ENCODE measurements at places on chromosomes 4 and X.
A peak's percentile ranks its signal among the peaks of the same experiment; 100 is the strongest.

DNA sequence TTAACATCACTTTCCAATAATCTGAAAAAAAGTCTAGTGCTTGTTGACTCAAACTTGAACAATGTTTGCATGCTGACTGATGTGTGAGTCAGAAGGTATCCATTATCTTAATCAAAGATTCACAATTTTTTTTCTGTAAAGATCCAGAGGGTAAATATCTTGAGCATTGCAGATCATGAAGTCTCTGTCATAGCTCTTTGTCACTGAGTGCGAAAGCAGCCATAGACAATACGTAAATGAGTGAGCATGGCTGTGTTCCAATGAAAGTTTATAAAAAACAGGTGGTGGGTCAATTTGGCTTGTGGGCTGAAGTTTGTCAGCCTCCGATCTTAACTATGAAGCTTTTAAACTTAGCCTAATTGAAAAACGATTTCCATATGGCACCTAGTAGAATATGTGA, 37.7 kb downstream of the NHS start:
- DNase-seq, result no peak

DNA sequence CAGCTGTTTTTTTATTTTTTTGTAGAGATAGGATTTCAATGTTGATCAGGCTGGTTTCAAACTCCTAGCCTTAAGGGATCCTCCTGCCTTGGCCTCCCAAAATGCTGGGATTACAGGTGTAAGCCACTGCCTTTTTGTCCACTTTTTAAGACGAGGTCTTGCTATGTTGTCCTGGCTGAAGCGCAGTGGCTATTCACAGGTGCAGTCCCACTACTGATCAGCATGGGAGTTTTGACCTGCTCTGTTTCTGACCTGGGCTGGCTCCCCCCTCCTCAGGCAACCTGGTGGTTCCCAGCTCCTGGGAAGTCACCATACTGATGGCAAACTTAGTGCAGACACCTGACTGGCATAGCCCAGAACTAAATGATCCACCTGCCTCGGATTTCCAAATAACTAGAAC, 2.3 kb upstream of the NSD2 start:
- no peak for DNase-seq

- DNase-seq, result no peak
Measured at GRCh38 chr4:107683873-107684272, 36.2 kb downstream of the PAPSS1 start.

- no peak for DNase-seq
Measured at GRCh38 chr4:9969526-9970398, 51.5 kb downstream of the SLC2A9 start.

- DNase-seq, result no peak
Measured at GRCh38 chr4:140343303-140343702, 30.1 kb upstream of the SCOC start.

DNA sequence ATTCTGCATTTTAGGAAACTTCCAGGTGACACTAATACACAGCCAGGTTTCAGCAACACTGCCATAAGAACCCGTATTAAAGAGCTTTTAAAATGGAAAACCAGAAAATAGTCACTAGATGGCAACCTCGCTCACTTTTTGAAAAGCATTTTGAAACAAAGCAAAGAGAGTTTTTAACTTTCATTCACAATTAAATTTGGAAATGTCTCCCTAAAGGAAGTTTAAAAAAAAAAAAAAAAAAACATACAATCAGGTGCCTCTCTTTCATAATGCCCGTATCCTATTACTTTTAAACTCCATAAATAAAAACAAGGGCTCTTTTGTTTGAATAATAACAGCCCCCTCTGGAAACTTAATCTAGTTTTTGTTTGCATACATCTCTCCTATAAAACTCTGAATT, 20.3 kb downstream of the MEPE start:
- no peak for DNase-seq

DNA sequence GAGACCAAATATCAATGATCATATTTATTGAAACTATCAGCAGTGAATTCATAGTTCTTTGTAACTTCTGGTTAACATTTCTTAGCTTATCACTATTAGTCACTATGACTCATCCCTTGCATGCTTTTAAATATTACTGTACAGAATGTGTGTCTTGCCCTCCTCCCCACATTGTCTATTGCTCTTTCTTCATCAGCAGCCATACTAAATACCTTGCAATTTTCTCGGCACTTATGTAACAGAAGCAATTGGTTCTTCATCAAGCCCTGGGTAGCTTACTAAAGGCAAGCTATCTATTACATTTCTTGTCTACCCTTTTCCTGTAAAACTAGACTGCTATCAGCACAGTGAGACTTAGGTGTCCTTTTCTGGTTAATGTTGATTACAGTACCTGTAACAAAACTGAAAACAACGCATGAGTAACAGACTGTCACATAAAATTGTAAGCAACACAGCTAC, 8.2 kb downstream of the KLHL4 start:
- DNase-seq, result no peak

GRCh38 chr4:104017213-104017612, 297.4 kb upstream of the TACR3 start:
- DNase-seq, result no peak

- no peak for DNase-seq
Measured at GRCh38 chrX:791479-792034, 161.0 kb downstream of the SHOX start.

GRCh38 chr4:20253283-20253734, 1.6 kb downstream of the SLIT2 start:
- DNase-seq, result no peak

GRCh38 chrX:106278951-106279350, 110.8 kb downstream of the PWWP3B start:
- DNase-seq, result no peak

DNA sequence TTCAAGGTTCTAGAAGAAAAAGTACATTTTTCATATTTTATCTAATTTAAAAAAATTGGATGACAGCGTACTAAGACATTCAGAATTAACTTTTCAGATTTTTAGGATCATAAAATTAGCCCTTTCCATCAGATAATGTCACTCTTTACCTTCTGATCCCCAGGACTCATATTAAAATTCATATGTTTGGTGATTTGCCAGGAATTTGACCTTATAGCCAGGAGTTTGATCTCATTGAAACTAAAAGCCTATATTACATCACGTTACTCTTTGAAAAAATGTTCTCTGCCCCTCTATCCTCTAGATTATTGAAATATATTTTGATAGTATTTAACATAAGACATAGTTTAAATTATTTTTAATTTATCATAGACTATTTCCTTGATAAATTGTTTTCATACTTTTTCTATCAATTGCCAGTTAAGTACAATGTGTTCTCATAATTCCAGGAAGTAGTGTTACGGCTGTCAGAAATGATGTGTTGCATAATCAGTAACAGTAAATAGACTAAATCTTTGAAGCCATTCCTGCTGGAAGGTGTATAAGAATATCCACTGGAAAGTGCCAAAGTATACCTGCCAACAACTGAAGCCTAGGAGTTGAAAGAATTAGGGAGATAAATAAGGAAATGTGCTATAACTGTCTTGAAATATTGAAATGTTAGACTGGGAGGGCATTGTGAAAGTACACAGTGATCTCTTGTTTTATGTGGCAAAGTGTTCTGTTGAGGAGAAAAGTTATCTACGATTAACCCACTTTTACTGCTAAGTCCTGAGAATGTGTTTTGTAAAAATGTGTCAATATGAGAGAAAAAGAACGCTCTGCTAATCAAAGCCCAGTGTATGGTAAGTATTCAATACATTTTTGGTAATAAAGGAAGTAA, 32.9 kb upstream of the PDGFC start:
- no peak for DNase-seq

DNA sequence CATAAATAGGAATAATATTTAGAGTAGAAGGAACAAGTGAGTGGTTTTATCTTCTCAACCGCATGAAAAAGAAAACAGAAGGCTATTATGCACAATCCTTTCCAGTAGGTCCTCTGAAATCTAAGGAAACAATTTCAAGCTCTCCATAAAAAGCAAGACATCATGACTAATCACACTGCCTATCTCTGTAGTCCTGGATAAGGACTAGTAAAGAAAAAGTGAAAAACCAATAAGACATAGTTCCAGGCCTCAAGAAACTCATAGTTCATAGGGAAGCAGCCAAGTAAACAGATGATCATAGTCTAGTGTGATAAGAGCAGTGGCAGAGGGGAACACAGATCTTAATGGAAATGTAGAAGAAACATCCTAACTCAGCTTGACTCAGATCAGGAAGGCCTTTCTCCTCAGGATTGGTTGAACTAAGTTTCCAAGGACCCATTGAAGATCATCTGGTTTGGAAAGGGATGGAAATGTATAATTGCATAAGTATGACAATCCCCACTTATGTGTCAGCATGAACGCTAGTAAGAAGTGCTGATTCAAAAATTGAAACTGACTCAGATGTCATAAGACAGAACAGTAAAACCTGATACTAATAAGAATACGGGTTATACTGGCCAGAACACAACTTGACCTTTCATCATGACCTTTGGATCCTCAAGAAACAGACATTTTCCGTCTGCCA, 155.3 kb downstream of the GRIA3 start:
- DNase-seq, result no peak

- no peak for DNase-seq
Measured at GRCh38 chr4:123479944-123480343, 83.3 kb downstream of the SPRY1 start.

GRCh38 chr4:5712517-5712916, 1.5 kb downstream of the EVC start:
- DNase-seq, result peak; percentile 24

DNA sequence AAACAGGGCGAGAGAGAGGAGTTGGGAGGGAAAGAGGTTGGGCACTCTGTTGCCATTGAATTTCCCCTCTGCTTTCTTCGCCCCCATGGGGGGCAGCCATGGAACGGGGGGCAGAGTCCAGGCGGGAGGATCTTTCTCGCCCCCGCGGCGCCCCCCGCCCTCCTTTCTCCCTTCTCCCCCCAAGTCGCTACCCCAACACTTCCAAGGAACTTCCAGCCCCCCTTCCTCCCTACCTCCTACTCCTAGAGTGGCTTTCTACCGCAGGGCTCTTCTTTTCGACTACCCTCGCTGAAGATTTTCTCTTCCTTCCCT, 594 bp upstream of the STAG2 start:
- no peak for DNase-seq

DNA sequence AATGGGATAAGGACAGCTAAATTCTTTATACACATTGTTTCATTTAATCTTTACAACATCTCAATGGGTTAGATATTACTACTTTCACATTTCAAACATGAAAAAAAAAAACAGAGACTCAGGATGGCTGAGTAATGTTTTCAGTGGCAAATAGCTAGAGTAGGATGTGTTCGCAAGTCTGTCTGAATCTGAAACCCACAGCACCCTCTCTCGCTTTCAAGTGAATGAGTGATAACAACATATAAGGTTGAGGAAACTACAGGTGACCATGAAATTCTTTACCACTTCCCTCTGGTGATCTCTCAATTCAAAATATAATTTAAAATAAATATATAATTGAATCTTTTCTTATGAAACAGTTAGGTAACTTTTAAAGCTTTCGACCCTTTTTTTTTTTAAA, 162.6 kb downstream of the PRR32 start:
- DNase-seq, result no peak

DNA sequence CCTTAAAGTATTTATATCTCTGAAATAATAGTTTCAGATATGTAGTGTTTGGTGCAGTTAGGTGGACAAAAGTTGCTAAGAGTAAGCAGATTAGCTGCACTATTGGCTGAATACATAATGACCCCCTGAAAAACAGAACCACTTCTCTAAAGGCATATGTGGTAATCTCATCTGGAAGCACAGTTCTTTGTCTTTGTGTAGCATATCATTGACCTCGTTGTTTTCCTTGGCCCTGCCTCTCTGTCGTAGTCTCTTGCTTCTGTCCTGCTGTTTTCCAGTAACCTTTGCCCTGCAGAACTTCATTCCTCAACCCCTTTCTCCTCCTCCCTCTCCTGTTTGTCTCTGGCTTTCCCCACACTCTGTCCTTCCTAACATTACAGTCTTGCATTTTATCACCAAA, 41.4 kb downstream of the JADE3 start:
- no peak for DNase-seq

DNA sequence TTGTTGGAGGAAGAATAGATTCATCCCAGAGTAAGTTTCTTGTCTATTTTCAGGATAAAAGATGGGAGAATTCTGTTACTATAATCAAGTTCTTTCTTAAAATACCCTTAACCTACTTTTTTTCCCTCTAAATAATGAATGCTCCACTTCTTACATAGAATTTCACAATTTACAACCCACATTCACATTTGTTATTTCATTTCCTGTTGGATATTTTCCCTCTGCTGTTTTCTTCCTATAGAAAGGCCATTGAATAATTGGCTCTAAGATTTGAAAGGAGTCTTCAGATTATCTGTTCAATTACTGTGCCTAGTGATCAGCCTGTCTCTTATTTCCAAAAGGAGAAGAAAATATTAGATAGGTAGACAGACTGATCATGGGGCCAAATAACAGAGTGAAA, 79.7 kb downstream of the CPE start:
- no peak for DNase-seq

- no peak for DNase-seq
Measured at GRCh38 chrX:109847257-109848187, 114.5 kb upstream of the ACSL4 start.

DNA sequence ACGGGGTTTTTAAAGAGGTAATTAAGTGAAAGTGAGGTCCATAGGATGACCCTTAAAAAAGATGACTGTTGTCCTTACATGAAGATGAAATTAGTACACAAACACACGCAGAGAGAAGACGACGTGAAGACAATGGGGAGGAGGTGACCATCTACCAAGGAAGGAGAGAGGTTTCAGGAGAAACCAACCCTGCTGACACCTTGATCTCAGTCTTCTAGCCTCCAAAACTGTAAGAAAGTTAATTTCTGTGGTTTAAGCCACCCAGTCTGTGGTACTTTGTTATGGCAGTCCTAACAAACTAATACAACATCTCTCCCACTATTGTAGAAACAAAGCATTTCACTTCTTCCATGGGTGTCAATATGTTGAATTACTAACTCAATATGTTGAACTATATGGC, 139.6 kb upstream of the ATOH1 start:
- DNase-seq, result no peak

GRCh38 chrX:130593911-130594310, 192.1 kb downstream of the RBMX2 start:
- no peak for DNase-seq

DNA sequence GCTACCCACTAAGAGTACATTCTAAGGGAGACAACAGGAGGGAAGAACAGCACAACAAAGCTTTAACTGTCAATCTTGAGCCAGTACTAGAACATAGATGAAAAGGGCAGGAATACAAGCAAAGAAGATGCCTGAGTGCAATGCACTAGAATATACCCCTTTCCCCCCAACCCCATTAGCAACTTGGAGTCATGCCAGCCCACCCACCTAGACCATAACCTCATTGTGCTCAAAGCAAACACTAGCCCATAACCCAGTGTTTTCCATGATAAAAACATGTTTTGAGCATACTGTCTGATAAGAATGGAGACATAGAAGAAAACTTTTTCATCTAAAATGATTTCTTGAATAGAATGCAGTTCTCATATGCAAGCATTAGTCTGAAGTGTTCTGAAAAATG, 183.2 kb downstream of the RAP1GDS1 start:
- no peak for DNase-seq
